ENCODE measurements at places on chromosomes 11 and 22. TPM values are rescaled to one million over a fixed set of nuclear protein-coding genes. Genes with fewer than 3 reads are reported as not detected.

Gene ACTN3
- total RNA-seq, result not detected

Gene PLAAT2
- total RNA-seq, result not detected

Gene C22orf42
- not detected for total RNA-seq

Gene KRTAP5-8
- total RNA-seq, result not detected

Gene CCDC188
- total RNA-seq, result 0.75 TPM

Gene UBQLN3
- total RNA-seq, result 0.24 TPM

Gene GDPD4
- total RNA-seq, result not detected

Gene MLC1
- total RNA-seq, result 0.54 TPM

Gene SLC25A18
- not detected for total RNA-seq

Gene OR52R1
- not detected for total RNA-seq

Gene SLC22A6
- total RNA-seq, result not detected

Gene MIOX
- total RNA-seq, result not detected

Gene ARVCF
- 3.9 TPM for total RNA-seq

Gene APOA5
- total RNA-seq, result not detected

Gene MUC5AC
- not detected for total RNA-seq

Gene TRIM34
- 6.6 TPM for total RNA-seq

Gene CRACR2B
- 1.1 TPM for total RNA-seq

Gene CCDC116
- 0.34 TPM for total RNA-seq

Gene ANO5
- not detected for total RNA-seq

Gene RAC2
- 54.1 TPM for total RNA-seq

Gene APOL2
- total RNA-seq, result 28.3 TPM

Gene CARD16
- total RNA-seq, result 6.5 TPM

Gene DSCAML1
- not detected for total RNA-seq

Gene SMIM35
- not detected for total RNA-seq

Gene CYB5R2
- 12.7 TPM for total RNA-seq

Gene ROBO3
- total RNA-seq, result 5.5 TPM

Gene SAA4
- total RNA-seq, result not detected

Gene VSTM5
- total RNA-seq, result not detected

Gene SCGB1A1
- not detected for total RNA-seq

Gene RIC3
- not detected for total RNA-seq

Gene OR10D3
- not detected for total RNA-seq

Gene MB
- total RNA-seq, result not detected

Gene P2RY2
- total RNA-seq, result not detected

Gene SLC1A2
- total RNA-seq, result 1.7 TPM

Gene OR6A2
- total RNA-seq, result not detected

Gene CASP5
- total RNA-seq, result not detected

Gene SMTNL1
- total RNA-seq, result not detected

Gene PKDREJ
- 0.06 TPM for total RNA-seq

Gene OR5M3
- total RNA-seq, result not detected

Gene OR5A1
- total RNA-seq, result not detected

Gene ASCL3
- not detected for total RNA-seq

Gene PNPLA5
- total RNA-seq, result not detected

Gene RAB36
- total RNA-seq, result 4.4 TPM

Gene RTN4R
- 0.05 TPM for total RNA-seq

Gene RPLP2
- total RNA-seq, result 563 TPM

Gene OTOG
- total RNA-seq, result not detected

Gene MMP11
- 8.5 TPM for total RNA-seq

Gene CDON
- 17.8 TPM for total RNA-seq

All from cardiac ventricle fibroblast (primary cell).